ENCODE measurements at places on chromosomes 2 and 18. TPM values are rescaled to one million over a fixed set of nuclear protein-coding genes. Genes with fewer than 3 reads are reported as not detected.

DNA sequence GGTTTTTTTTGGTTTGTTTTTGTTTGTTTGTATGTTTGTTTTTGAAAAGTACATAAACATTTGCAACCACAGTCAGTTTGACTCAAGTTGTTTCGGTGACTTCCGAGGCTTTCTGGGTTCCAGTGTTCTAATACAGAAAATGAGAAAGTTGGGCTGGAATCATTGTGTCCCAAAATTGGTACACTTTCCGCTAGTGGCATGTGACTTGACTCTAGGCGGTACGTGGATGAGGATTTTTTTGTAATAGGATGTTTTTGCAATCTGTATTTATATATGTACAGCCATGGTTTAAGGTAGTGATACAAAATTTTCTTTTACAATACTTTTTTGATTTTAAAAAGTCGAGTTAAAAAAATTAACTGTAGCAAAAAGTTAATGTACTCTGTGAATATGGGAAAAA lies 1.7 kb downstream of the MFF start:
- DNase-seq: no peak

DNA sequence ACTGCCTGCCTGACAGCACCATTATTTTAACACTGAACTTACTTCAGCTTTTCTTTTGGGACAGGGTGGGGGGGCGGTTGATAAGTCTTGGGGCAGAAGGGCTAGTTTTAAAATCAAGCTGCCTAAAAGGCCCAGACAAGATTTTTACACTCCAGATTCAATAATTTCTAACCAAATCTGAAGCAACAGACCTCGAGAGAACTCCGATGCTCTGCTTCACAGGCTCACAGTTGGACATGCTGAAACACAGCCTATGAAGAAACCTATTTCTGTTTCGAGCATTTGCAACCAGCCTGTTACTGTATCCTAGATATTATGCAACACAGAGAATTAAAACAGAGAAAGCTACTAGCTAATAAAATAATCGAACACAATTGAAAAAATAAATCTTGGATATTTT lies 1.3 kb upstream of the MYT1L start:
- DNase-seq: no peak

DNA sequence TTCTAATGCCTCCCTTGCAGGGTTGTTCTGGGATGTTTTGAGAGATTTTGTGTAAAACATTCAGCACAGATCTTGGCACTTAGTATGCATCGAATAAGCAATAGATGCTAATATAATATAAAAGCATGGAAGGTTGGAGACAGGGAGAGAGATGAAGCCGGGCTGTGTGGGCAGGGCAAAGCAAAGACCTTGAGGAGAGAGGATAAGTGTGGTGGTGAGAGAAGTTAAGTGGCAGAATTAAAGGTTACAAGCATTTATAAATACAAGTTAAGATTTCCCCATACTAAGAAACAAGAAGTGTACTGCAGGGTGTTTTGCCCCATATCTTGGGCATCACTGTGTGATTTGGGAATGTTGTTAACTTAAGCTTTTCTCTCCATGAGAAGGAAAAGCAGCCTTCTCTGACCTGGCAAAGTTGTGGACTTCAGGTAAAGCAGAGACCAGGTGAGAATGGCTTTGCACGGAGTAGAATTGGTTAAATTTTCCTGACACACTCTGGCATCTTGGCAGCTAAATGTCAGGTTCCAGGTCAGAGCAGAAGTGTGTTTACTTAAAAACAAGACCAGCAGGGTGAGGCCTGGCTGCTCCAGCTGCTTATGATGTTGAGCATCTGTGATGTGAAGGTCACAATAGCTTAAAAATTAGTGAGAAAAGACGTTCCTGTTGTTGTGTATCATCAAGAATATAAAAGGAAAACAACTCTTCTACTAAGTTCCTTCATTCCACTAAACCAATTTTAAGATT lies 288.5 kb upstream of the HNMT start:
- DNase-seq: no peak

- DNase-seq: no peak
Measured at GRCh38 chr2:37738266-37738885, 66.9 kb upstream of the CDC42EP3 start.

DNA sequence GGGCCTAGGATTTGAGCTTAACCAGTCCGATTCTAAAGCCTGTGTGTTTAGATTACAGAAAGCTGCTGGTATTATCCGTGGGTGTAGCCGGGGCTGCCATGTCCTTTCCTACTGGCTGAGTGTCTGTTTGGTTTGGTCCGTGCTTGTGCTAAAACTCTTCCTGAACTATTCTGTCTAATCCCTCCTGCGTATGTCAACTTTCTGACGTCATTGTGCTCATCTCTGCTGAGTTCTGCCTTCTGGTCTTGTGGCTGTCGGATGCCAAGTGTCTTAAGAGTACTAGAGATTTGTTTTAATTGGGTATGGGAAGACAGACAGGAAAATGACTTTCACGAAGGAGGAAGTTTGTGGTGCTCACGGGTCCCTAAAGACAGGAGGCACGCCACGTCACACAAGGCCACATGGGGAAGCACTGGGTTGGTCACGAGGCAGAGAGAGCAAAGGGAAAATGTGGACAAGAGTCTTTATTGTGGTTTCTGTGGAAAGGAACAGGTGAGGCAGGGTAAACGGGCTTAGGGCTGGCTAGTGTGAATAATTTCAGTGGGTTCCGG lies 31.8 kb upstream of the NTSR2 start:
- DNase-seq: no peak

Gene GALNT13
- total RNA-seq: 2.5 TPM

Gene ORC4
- 47.6 TPM for total RNA-seq

Gene HPCAL1
- total RNA-seq: 7.9 TPM

Gene SS18
- 91.6 TPM for total RNA-seq

Measured in skin of body (tissue), 3 donors.